NCI-H526 treated with DMSO at 0.1 percent for 48 hours (cell line): ENCODE measurements at places on chromosomes 13 and 19.

DNA sequence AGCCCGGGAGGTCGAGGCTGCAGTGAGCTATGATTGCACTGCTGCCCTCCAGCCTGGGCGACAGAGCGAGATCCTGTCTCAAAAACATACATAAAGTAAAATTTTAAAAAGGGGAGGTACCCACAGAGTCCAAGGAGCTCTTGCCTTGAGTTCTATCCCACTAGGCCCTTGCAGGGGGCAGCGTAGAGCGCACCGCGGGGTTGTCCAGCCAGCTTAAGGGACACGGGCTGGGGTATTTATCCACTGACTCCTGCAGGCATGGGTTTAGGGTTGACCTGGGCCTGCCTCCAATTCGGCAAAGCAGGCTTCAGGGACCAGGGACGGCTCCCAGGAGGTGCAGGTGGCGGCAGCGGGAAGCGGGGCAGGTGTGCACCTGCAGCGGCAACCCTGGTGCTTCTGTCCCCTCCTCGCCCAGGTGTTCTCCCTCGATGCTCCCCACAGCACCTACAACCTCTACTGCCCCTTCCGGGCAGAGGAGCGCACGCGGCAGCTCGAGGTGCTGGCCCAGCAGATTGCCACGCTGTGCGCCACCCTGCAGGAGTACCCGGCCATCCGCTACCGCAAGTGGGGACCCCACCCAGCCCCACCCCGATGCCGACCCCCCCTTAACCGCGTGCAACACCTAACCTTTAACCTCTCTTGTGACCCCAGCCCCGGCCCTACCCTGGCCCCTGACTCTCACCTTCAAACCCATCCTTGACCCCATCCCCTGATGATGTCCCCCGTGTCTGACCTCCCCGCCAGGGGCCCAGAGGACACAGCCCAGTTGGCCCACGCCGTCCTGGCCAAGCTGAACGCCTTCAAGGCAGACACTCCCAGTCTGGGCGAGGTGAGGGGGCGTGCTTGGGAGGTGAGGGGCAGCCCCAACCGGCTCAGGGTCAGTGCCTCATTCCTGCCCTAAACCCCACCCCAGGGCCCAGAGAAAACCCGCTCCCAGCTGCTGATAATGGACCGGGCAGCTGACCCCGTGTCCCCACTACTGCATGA lies 4.7 kb downstream of the STXBP2 start:
- no peak for DNase-seq

DNA sequence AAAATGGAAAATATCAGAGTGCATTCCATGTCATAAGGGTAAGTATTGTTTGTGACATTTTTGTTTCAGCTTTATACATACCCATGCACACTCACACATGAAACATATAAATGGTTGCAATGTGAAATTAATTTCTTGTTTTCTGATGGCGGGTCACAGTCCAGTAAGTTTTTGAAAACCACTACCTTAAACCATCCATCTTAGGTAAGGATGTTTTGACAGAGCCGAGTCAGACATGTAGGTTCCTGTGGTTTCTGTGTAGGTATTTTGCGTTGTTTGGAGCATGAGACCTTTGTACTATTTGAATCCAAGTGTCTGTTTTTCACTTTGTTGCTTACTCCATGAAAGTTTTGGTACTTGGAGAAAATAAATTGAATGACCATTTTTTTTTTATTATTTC lies 121.7 kb downstream of the B3GLCT start:
- DNase-seq: no peak

GRCh38 chr13:31982540-31982939 lies 49.0 kb upstream of the FRY start:
- DNase-seq: no peak

DNA sequence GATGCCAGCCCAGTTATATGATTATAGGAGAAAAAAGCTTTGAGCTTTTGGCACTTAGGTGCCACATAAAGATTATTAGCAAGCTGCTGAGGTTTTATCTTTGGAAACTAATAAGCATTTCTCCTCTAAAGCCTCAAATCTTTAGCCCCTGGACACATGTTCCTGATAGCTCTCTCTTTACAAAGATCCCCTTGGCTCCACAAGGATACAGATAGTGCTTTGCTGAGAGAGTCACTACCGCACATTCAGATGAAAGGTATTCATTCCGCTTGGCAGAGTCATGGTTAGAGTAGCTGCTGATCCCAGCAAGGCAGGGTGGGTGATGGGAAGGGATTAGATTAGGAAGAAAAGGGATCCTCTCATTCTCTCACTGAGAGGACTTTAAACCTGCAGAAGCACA lies 28.2 kb upstream of the PSG7 start:
- no peak for DNase-seq

DNA sequence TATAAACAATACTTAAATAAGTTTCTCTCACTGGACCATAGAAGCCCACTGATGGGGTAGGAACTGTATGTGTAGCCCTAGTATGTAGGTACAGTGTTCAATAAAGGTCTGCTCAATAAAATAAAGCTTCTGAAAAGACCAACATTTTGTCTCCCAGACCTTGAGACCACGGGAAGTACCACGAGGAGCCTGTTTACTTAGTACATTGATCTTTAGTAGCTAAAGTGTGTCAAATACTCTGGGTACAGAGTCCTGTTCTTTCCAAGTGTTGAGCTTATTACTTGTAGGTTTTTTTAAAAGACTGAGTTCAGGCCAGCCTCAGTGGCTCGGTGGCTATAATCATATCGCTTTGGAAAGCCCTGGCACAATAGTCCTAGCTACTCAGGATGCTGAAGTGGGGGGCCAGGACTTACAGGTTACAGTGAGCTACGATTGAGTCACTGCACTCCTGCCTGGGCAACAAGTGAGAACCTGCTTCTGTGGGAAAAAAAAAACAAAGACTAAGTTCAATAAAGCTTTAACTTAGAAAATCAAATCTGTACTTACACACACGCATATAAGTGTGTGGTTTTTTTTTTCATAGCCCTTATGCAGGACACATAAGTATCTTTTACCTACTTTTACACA lies 3.4 kb downstream of the MTRF1 start:
- DNase-seq: no peak
